ENCODE measurements at places on chromosomes 6 and 20.

DNA sequence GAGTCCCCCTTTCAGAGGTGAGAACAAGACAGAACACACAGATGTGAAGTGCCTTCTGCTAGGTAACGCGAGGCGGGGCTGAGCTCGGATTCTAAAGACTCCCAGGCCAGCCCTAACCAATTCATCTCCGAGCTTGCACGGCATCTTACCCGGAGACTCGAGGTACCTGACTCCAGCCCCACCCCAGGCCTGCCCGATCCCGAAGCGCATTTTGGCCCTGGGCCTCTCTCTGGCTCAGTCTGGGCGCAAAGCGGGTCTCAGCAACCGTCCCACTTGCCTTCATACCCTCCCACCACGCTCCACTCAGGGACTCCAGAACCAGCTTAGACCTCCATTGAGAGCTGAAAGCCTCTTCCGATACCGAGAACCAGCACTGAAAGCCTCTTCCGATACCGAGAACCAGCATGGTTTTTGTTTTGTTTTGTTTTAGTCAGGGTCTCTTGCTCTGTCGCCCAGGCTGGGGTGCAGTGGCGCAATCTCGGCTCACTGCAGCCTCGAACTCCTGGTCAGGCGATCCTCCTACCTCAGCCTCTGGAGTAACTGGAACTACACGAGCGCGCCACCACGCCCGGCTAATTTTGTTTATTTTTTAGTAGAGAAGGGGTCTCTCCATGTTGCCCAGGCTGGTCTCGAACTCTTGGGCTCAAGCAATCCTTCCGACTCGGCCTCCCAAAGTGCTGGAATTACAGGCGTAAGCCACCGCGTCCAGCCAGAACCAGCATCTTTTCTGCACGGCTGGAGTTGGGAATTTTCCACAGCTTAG is 557 bp upstream of the DYNLRB1 start:
- DNase-seq = peak; percentile 82

GRCh38 chr6:8865451-8865850 is 430.1 kb upstream of the SLC35B3 start:
- DNase-seq = no peak

DNA sequence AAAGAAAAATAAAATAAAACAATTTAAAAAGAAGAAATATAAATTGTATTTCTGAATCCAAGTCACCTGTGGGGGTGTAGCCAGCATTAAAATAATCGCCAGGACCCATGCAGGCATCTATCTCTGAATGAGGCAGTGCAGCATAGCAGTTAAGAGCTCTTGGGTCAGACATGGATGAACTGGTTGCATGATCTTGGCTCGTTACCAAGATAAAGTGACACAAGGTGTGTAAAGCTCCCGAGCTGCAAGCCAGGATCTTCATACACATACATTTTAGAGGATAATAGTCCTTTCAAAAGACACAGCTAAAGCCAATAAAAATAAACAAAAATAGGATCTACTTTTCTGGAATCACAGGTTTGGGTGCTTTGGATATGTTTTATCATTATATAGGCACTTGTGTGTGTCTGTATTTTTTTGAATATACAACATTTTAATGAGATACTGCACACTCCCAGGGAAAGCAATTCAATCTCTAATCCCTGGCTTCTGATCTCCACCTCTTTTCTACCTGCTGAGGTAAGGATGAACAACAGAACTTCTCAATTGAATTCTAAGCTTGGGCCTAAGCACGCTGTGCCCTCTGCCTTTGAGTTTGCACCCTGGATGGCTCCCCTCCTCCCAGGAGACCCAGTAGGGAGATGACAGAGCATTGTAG is 8.9 kb downstream of the TRIM10 start:
- no peak for DNase-seq

- DNase-seq = no peak
Measured at GRCh38 chr6:16789329-16790038, 28.2 kb upstream of the ATXN1 start.

GRCh38 chr6:12601881-12602280 is 114.7 kb upstream of the PHACTR1 start:
- no peak for DNase-seq

- DNase-seq = no peak
Measured at GRCh38 chr6:40999569-40999968, 39.5 kb downstream of the UNC5CL start.

- no peak for DNase-seq
Measured at GRCh38 chr6:43393602-43394001, 24.2 kb upstream of the ZNF318 start.

DNA sequence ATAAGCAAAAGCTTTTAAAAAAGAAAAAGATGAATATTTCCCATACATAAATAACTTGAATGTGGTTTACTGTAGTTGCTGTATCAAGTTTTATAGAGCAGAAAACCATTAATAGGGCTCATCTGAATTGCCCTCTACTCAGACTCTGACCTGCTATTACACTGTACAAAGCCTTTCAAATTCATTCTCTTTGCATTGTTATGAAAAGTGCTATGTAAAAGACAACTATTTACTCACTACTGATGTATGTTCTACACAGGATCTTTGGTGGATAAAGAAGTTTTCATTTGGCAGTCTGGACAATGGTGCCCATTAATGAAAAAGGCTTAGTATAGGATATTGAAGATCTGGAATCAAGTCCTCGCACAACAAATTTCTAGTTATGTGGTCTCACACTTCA is 199.1 kb upstream of the RUNX2 start:
- no peak for DNase-seq

DNA sequence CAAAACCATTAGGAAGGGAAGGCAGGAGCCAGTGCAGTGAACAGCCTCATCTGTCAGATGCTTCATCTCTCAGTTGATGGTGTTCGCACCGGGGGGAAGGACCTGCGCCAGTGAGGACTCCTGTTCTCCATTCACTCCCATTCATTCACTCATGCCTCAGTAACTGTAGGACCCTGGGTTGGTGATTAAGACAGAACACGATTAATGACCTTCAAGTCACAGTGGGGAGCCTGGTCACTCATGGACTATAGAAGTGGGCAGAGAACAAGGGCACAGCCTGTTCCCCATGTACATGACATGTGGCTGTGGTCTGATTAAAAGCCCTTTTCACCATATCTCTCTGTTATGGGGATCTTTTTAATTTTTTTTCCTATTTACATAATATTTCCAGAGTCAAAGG is 113.3 kb downstream of the RPS12 start:
- no peak for DNase-seq

- DNase-seq = no peak
Measured at GRCh38 chr20:25565578-25566157, 19.7 kb downstream of the NINL start.

GRCh38 chr6:22062807-22063408 is 233.9 kb downstream of the PRL start:
- peak; percentile 76 for DNase-seq

DNA sequence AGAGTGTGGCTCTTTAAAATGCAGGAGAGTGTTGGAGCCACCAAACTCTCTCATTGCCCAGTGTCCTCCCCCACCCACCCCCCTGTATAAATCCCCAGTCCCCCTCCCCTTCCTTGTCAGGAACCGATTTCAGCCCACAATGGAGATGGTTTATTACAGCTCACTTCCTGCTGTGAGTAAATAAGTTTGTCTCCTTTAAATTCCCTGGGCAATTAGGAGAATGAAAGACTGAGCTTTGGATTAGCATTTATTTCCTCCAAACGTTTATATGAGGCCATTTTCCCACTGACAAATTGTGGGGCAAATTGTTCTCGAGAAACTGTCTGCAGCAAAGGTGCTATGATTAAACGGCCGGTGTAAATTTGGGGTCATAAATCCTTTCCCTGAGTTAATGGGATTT is 128.8 kb downstream of the DHX35 start:
- no peak for DNase-seq

GRCh38 chr6:12548526-12548925 is 168.0 kb upstream of the PHACTR1 start:
- DNase-seq = no peak
